ENCODE measurements at places on chromosomes 16 and 17.

DNA sequence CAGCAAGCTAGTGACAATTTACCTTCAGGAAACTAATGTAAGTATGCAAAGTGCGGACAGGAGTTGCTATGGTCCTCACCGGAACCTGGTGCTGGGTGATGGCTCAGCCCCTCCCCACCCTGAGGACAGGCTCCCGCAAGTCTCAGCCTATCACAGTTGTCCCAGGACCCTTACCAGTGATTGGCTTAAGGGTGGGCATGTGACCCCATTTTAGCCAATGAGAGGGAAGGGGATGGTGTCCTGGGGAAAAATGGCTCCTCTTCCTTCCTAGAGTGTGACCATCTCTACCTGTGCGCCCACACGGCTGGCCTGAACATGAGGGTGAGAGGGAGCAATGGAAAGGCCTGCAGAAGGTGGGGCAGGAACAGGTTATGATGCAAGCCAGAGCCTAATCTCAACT, 80.4 kb downstream of the C16orf78 start:
- DNase-seq = no peak

DNA sequence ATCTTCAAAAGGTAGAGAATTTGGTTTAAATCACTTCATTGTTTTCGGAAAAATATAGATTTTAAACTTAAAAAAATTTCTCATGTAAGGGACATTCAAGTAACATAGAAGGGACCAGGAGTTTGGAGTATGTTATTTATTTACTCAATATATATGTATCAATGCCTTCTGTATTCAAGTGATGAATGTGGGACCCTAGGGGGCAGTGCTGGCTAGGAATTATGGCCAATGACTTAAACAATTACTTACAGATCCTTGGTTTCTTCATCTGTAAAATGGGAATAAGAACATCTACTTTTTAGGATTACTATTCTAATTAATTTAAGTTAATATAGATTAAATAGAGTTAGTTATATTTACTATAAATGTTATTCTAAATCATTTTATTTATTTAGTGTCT, 886.3 kb upstream of the RBFOX1 start:
- DNase-seq = no peak

DNA sequence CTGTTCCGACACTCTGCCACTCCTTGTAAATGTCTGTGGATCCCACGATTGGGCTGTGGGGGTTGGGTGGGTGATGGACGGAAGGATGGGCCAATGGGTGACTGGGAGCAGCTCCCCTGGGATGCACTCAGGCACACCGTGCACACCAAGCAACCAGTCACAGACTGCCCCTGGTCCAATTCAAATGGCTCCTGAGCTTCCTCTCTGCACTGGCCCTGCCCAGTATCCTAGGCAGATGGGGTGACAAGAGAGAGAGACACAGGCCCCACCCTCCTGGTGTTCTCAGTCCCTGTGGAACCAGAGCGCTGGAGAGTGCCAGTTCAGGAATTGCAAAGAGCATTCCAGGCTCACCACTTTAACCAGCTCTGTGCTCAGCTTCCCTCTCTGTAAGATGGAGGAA, 32.8 kb downstream of the BEAN1 start:
- no peak for DNase-seq

- DNase-seq = no peak
These were observed 387 bp upstream of the SLC38A8 start for GRCh38 chr16:84042879-84043485.

DNA sequence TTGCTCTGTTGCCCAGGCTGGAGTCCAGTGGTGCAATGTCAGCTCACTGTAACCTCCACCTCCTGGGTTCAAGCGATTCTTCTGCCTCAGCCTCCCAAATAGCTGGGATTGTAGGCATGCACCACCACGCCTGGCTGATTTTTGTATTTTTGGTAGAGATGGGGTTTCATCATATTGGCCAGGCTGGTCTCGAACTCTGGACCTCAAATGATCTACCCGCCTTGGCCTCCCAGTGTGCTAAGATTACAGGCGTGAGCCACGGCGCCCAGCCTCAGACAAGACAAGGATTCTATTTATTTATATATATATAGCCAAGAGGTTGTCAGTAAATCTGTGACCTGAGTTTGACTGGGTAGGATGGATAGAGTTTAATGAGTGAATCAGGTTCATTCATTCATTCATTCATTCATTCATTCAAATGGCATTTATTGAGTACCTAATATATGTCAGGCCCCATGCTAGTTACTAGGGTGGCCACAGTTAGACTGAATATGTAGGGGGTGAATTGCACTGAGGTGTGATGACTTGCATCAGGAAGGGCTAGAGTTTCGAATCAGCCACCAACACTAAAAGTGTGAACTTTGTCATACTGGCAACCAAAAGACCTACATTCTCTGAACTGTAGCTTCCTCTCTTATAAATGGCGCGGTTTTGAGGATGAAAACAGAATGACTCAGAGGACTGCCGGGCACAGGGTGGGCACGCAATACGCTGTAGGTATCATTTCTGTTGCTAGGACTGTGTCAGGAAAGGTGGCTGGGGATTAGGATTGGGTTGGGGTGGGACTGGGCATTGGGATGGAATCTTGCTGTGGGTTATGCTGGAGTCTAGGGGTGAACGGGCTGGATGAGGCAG, 37.8 kb downstream of the ITGAE start:
- no peak for DNase-seq

DNA sequence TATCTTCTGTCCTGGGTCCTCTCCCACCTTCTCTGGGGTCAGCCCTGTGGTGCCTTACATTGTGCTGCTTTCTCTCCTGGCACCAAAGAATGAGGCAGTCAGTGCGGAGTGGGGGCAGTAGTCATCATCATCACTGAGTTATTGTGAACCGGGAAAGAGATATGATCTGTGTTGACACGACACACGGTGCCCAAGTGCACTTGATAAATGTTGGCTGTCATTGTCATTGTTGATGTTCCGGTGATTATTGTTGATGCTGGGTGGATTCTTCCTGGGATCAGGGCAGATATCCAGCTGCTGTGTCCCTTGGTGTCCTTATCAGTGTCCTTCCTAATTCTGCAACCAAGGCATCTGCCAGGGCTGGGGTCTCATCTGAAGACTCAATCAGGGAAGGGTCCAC, 121.7 kb downstream of the ABCC6 start:
- DNase-seq = no peak

- DNase-seq = peak; percentile 77
These were observed 68.7 kb upstream of the MARCHF10 start for GRCh38 chr17:62876673-62877405.

GRCh38 chr16:88315543-88316105, 67.1 kb upstream of the ZNF469 start:
- peak; percentile 82 for DNase-seq

DNA sequence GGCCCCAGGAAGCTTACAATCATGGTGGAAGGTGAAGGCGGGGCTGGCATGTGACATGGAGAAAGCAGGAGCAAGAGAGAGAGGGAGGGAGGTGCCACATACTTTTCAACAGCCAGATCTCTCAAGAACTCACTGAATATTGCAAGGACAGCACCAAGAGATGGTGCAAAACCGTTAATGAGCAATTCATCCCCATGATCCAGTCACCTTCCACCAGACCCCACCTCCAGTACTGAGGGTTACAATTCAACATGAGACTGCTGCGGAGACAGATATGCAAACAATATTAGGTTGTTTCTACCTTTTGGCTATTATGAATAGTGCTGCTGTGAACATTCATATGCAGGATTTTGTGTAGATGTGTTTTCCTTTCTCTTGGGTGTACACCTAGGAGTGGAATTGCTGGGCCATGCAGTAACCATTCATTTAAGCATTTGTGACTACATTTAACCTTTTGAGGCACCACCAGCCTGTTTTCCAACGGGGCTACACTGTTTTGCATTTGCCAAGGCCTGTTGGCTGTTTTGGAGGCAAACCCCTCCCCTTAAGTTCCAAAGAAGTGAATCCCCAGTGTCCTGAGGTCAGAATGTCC, 28.8 kb downstream of the PLCG2 start:
- no peak for DNase-seq

DNA sequence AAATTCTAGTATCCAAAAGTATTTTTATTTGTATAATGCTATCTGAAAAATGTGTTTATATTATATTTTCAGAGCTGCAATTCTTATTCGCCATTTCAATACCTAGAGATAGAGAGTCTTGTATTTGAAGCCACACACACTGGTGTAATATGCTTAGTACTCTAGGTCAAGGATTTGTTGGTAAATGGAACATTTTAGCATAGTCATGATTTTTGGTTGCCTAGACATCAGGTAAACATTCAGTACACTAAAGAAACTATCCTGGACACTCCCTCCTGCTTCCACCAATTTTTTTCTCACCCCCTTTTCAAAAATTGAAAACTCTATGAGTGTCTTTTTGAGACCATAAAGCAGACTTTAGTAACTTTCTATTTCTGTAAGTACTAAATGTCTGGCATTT, 20.8 kb downstream of the ABHD15 start:
- no peak for DNase-seq

GRCh38 chr17:40448213-40448638, 5.0 kb downstream of the IGFBP4 start:
- peak; percentile 48 for DNase-seq

- DNase-seq = no peak
These were observed 5.5 kb upstream of the C16orf96 start for GRCh38 chr16:4550591-4550990.

DNA sequence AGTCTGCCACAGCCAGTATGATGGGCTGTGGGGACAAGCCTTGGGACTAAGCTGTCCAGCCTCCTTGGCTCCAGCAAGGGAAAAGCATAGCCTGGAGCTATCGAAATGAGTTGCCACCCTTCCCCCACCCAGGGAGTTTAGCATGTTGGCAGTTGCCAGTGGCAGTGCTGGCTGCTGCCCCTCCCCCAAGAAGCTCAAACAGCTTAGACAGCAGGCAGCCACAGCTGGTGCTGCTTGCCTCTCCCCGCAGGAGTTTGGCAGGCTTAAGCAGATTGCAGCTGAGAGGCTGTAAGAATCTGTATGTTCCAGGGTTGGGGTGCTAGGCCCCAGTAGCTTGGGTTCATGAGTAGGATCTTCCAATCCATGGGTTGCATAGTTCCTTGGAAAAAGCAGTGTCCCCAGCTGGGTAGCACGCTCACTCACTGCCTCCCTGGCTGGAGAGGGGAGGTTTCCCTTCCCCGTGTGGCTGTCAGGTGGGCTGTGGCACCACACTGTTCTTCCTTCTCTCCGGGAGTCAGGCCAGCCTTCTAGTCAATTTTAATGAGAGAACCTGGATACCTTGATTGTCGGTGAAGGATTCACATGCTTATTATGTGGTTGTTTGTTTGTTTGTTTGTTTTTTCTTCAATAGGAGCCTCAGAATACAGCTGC, 506.1 kb downstream of the CDH11 start:
- no peak for DNase-seq

- DNase-seq = no peak
These were observed 45.2 kb downstream of the AXIN2 start for GRCh38 chr17:65515959-65516948.

DNA sequence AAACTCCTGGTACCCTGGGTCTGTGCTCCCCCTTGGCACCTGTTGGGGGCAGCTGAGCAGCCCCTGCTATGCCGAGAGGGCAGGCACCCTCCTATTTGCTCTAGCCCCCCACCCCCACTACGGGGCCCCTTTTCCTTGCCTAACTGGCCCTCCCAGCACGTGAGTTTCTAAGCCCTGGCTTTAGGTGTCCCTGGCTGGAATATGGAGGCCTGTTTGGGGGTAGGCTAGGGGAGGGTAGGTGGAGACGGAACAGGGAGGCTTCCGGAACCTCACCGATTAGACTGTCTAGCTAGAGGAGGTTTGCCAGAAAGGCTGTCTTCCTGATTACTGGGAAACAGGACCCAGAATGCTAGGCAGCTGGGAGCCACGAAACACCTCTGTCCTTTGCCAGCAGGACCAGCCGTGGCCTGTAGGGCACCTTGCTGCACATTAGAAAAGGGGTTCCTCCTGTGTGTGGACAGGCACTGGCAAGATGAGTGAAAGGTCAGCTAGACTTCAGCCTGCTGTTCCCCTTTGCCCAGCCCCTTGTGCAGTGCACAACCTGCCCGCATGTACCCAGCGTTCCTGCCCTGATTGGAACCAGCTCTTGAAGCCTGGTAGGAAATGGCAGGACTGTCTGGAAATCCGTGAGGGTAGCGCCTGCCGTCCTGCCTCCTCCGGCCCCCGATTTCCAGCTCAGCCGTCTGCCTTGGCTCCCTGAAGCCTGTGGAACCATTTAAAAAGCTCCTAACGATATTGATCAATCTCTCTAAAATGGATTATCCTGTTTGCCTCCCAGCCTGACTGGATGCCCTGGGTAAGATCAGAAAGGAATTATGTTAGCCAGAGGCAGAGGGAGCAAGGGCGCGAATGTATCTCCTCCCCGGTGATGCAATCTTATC, 83.4 kb upstream of the GSE1 start:
- no peak for DNase-seq
